ENCODE measurements at places on chromosomes 2 and 18.

GRCh38 chr2:207286106-207286505 is 120.4 kb upstream of the KLF7 start:
- no peak for DNase-seq

DNA sequence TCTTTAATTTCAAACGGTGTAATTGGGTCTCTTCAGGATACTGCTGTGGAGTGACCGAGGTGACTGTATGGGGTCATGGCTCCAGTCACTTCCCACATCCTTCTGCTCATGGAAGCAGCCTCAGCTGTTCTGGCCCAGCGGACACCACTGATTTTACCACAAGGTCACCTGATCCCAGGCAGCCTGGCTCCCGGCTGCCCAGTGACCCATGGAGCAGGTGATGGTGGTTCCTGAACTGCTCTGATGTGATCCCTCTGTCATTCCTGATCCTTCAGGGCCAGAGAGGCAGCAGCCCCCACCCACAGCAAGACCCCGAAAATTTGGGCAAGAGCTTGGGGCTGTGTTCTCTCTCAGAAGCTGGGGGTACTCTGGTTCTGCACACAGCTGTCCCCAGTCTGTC is 35.5 kb upstream of the HS6ST1 start:
- no peak for DNase-seq

DNA sequence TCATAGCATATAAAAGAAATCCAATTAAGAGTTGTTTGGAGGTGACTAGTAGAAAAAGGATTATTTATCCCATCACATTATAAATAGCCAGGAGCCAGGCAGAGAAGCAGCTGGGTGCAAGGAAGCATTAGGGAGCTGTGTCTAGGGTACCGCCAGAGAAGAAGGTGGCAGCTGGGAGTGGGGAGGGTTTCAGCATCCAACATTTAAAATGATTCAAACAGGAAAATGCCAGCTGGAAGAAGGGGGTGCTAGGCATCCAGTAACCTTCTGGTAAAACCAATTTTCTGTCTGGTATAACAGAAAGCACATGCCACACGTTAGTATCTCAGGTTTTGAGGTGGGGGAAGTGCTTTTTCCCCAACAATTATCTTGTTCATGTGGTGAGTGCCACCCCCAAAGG is 452.4 kb downstream of the ZEB2 start:
- peak; percentile 41 for DNase-seq

DNA sequence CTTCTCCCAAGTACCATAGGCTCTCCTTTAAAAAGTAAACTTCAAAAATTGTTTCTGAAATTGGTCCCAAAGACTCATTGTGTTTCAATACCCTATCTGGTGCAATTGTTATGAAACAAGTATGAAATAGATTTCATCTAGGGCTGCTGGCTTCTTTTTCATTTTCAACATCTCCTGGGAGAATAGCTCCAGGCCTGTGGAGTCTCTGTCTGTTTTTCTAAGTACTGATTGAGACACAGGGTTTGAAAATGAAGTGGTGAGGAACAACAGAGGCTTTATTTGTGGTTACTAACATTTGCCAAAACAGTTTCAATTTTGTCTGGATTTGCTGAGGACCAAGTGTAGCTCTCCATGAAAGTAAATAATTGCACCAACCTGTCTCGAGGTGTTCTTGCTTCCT is 315.9 kb upstream of the LRATD1 start:
- DNase-seq, result no peak

GRCh38 chr2:219737270-219737691 is 109.9 kb downstream of the SLC4A3 start:
- peak; percentile 14 for DNase-seq

DNA sequence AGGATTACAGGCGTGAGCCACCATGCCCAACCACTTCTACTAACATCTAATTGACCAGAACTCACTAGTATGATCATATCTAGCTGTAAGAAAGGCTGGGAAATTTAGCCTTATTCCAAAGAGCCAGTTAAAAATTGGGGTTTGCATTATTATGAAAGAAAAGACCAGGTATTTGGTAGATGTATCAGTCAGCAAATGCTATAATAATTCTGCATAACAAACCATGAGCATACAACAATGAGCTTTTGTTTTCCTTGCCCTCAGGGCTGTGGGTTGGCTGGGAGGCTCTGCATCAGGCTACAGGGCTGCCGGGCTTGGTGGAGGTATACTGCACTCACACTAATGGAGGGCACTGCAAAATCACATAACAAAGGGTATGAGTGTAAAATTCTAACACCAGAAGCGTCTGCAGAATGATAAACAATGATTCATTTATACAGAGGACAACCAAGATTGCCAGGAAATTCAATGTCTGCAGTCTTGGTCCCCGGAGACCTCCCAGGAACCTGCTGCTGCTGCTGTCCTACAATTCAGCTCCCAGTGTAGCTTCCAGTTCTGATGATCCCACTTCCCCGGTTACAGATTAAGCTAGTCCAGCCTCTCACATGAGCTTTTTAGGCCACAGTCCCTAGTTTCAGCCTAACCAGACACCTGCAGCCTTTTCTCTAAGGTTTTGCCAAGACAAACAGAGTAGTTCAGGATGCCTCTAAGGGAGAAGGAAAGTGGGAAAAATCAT is 32.2 kb upstream of the ST3GAL5 start:
- DNase-seq, result no peak

- no peak for DNase-seq
Measured at GRCh38 chr2:25149646-25150045, 18.7 kb downstream of the POMC start.

DNA sequence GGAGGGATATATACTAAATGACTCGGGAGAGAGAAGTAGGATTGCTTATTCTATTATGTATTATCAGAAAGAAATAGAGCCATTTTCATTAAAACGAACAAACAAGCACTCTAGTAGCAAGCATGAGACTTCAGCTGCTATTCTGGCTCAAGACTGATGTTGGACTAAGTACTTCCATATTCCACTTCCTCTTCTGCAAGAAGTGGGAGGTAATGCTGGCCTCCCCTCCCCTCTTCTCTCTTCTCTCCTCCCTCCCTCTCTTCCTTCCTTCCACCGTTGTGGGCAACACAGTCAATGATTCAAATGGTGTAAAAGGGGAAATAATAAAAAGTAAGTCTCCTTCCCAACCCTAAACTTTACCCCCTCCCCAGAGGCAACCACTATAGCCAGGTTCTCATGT is 62.6 kb downstream of the EMX1 start:
- DNase-seq, result no peak

DNA sequence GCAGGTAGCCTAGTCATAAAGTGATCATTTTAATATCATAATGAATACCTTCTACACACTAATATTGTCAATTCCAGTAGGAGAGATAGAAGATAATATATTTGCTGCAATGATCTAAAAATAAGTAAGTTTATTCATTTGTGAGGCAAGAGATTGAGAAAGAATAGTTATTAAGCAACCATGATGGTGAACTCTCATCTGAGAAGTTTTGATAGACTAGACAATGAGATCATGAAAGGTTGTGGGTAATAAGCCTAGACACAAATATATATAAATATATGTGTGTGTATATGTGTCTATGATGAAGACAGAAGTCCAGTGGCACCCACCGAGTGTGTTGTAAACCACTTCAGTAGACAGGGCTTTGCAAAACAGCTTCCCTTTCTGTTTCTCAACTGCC is 181.0 kb upstream of the CHST9 start:
- no peak for DNase-seq

GRCh38 chr2:162478721-162479129 is 134.8 kb downstream of the GCA start:
- DNase-seq, result no peak

GRCh38 chr2:218482651-218483050 is 63.7 kb downstream of the VIL1 start:
- no peak for DNase-seq

GRCh38 chr2:67388680-67389079 is 8.5 kb upstream of the ETAA1 start:
- no peak for DNase-seq

GRCh38 chr18:56962322-56962721 is 184.6 kb upstream of the BOD1L2 start:
- DNase-seq, result no peak

GRCh38 chr2:103738606-103739005 is 976.8 kb downstream of the TMEM182 start:
- no peak for DNase-seq

- DNase-seq, result no peak
Measured at GRCh38 chr18:76958692-76959341, 136.5 kb downstream of the ZNF236 start.

- DNase-seq, result no peak
Measured at GRCh38 chr2:127358044-127358443, 29.7 kb downstream of the MAP3K2 start.

DNA sequence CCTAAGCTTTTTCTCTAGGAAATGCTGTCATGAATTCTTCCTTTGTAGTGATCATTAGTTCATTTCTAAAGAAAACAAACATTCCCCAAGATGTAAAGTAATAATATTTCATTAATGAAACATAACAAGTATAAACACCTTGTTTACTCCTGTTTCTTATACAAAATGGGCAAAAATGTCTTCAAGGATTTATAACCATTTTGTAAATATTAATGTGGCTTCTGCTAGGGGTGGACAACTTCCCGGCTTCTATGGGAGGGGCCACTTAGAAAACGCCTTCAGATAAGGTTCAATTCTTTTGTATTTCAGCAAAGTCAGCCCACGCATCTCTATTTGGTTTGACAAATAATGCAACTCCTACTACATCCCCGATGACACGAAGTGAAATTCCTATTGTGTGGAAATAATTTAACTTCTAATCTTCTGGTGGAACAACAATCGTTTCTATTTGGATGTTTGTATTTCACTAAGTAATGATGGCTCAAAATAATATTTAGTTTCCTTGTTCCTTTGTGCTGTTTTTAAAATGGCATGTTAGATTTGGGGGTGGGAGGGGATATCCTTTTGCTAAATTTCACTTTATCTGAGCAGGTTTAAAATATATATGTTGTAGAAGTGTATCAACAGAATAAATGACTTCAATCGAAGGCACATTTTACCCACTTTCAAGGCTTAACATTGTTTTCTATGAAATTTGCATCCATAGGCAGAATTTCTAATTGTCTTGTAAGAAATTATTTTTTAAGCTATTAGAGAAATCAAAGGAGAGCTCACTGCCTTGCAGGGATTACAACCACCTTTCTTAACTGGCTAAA is 14.7 kb upstream of the HOXD1 start:
- no peak for DNase-seq

DNA sequence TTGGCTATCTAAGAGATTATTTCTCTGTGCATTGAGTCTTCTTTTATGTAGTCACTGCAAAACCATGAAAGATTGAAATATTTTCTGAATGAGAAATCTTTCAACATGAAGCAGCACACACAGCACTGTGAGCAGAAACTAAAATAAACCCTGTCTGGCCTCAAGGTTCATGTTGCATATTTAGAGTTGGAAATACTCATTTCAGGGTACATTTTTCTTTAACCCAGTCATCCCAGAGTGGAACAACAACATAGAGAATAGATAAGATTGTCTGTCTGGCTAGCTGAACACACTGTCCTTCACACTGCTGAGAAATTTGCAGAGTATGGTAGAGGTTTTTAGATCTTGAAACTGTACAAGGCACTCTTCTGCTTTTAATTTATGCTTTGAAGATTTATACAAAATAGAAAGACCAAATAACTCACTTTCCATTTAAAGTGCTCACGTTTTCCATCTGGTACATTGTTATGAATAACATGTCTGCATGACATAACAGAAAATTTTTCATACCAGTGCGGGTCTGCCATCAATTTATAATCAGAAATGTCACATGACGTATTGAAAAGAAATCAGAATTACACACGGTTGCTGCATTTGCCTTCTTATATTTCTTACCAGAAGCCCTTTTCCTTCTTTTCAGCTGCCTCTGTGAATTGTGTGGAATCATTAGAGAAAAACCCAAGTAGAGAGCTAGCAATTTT is 25.0 kb upstream of the FN1 start:
- DNase-seq, result no peak

- DNase-seq, result no peak
Measured at GRCh38 chr18:35495536-35496314, 2.0 kb downstream of the INO80C start.

DNA sequence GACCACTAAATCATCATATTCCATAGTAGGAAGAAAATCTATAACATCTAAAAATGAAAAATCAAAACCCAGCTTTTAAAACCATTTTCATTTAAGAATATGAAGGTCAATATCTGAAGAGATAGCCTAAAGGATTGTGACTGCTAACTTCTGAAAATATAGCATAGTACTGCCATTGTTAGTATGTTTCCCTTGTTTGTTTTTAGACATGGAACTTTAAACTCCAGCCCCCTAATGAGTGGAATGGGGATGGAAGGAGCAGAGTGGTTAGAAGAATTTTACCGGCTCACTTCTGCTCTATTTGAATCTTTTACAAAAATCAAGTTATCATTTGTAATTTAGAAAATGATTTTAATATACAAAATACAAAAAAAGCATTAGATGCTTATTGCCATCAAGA is 169.0 kb downstream of the CD226 start:
- no peak for DNase-seq

DNA sequence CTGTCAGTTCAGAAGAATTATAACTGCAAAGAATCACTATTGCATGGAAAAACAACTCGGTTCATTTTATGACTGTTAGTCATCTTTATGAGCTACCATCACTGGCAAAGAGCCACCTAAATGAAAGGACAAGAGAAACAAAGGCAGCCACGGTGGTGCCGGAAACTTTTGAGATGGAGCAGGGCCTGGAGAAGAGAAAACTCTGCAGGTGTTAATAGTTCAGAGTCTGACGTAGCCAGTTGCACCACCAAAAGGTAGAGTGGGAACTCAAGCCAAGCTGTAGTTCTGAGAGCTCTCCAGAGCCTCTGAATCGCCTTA is 110.9 kb downstream of the FTCDNL1 start:
- DNase-seq, result no peak

GRCh38 chr2:237413777-237414661 is at the start of gene COL6A3:
TSS of gene COL6A3 (minus strand) at chr2:237414164. CDS start at chr2:237396817, 17,347 bp downstream.
- no peak for DNase-seq

DNA sequence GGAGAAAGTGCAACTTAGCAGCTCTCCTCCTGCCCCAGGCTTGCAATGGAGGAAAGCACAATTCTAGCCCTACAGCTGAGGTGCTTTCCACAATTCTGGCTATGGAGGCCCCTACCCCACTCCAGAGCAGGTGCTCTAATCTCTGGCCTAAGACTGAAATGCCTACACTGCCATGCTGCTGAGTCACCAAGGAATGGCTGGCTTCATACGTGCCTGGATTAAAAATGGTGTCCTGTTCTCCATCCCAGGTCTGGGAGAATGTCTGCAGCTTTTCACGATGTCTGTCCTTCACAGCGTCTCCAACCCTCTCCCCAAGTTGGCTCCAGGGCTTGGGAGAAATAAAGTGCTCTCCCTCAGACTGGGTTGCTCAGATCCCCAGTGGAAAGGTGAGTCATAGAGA is 48.5 kb downstream of the MBOAT2 start:
- no peak for DNase-seq

DNA sequence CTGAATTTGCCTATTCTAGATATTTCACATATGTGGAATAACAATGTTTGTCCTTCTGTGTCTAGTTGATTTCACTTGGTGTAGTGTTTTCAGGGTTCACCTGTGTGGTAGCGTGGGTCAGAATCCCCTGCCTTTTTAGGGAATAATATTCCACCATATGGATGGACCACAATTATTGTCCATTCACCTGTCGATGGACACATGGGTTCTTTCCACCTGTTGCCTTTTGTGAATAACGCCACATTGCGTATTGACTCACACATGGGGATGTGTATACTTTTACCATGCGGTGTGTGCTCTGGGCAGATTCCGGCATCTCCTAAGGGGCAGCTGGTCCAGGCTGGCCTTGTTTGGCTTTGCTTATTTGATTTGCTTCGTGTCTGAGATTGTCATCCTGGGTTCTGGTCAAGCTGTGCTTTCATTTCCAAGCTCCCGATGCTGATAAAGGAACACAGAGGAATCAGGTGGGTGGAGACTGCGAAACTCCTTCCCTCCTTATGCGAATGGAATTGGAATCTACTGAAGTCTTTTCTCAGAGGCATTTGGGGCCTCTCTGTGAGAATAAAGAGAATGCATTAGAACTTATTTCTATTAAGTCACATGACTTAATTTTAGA is 18.9 kb upstream of the ALLC start:
- no peak for DNase-seq

All from DMS 273 treated with DMSO at 0.1 percent for 48 hours (cell line).